GM23338 (cell line): ENCODE measurements at places on chromosomes 1 and 21. TPM values are rescaled to one million over a fixed set of nuclear protein-coding genes. Genes with fewer than 3 reads are reported as not detected.

UMODL1 gene
- 0.05 TPM in 1 of 2 replicates, not detected in the other for polyA plus RNA-seq

LCE1A gene
- polyA plus RNA-seq, result not detected in 2 replicates

PTPN7 gene
- 0.33 TPM in 1 of 2 replicates, not detected in the other for polyA plus RNA-seq

VWA5B1 gene
- polyA plus RNA-seq, result 0.16 TPM in 2 replicates

TTC3 gene
- polyA plus RNA-seq, result 20.2 and 28.9 TPM in 2 replicates

TRPM2 gene
- 0.50 and 0.53 TPM in 2 replicates for polyA plus RNA-seq

VTCN1 gene
- not detected in 2 replicates for polyA plus RNA-seq

FMO3 gene
- polyA plus RNA-seq, result 0.26 TPM in 1 of 2 replicates, not detected in the other

HNRNPU gene
- polyA plus RNA-seq, result 406 and 422 TPM in 2 replicates

CFAP74 gene
- 0.21 and 0.24 TPM in 2 replicates for polyA plus RNA-seq

SLAMF7 gene
- polyA plus RNA-seq, result 0.11 and 0.14 TPM in 2 replicates

S100A8 gene
- not detected in 2 replicates for polyA plus RNA-seq

PKP1 gene
- 0.17 and 0.19 TPM in 2 replicates for polyA plus RNA-seq

STRIP1 gene
- 13.5 and 17.2 TPM in 2 replicates for polyA plus RNA-seq
